Body of pancreas (tissue), 4 donors: ENCODE measurements at places on chromosomes 7 and 10.
A peak's percentile ranks its signal among the peaks of the same experiment; 100 is the strongest.

- peak; percentile 20 for DNase-seq
Observed at GRCh38 chr10:44990302-44990655, 10.4 kb upstream of the ZNF22 start.

DNA sequence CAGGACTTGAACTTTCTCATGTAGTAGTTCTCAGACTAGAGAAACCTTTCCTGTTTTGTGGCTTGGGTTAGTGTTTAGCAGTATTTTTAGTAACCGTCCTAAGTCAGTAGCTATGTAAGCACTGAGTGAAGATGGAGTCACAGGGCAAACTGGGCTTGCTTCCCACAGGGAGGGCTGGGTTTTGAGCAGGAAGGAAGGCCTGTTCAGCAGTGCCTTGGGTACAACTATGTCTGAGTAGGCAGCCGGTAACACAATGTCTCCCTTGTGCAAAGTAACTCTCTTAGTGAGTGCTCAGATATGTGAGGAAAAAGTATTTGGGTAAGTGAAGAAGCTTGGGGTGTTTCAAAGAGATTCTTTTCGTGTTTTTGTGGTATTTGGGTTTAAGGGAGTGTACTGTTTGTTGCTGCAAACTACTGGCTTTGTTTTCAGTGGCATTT lies 96.4 kb downstream of the CCSER2 start:
- DNase-seq: peak; percentile 85

- DNase-seq: peak; percentile 51
Observed at GRCh38 chr7:105353752-105354328, 34.9 kb downstream of the SRPK2 start.

- no peak for DNase-seq
Observed at GRCh38 chr10:64573623-64574325, 1052.6 kb downstream of the REEP3 start.

GRCh38 chr10:33335801-33336581 lies 1.5 kb upstream of the NRP1 start:
- peak; percentile 74 for DNase-seq

DNA sequence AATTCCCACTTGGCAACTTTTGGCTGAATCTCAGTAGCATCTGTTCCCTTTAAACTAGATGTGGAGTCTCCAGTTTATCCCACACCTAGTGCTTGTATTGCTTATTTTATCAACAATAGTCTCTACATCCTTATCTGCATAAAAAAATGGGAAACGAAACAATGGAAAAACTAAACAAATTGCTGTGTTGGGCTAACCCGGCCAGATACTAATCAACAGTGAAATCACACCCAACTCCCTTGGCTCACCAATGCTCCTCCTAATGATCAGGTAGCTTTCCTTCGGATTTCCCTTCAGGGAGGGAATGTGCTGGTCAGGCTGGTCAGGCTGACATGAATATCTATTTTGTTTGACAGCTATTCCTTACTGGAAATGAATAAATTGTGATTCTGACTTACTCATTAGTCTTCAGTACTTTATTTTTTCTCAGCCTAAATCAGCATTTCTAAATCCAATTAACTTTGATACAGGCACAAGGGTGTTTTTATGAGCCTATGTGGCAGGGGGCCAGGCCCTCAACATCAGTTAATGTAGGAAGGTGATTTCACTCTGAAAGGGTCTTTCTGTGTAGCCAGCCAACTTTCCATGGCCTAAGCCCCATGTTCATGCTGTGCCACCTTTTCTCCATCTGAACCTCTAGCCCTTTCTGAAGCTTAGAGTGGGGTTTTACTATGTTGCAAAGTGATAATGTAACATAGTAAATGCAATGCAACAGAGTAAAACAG lies 170.5 kb upstream of the NPSR1 start:
- DNase-seq: no peak

DNA sequence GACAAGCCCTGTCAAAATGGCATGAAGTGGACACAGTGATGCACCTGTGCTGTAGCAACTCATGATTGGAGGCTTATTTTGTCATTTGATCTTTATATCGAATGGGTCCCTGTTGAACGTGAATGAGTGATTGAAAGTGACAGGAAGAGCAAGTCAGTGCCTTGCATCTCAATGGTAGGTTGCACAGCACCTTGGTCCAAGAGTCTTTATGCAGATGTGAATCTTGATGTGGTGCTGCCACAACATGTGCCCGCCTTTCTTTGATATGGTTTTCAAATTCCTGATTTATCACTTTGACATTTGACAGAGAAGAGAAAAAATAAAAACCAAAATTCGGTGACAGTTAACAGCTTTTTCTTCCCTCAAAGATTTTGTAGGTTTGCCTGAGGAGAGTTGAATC lies 1182.4 kb downstream of the DNAJB9 start:
- no peak for DNase-seq

GRCh38 chr7:150405584-150406311 lies 26.6 kb downstream of the ZNF775 start:
- peak; percentile 37 for DNase-seq

DNA sequence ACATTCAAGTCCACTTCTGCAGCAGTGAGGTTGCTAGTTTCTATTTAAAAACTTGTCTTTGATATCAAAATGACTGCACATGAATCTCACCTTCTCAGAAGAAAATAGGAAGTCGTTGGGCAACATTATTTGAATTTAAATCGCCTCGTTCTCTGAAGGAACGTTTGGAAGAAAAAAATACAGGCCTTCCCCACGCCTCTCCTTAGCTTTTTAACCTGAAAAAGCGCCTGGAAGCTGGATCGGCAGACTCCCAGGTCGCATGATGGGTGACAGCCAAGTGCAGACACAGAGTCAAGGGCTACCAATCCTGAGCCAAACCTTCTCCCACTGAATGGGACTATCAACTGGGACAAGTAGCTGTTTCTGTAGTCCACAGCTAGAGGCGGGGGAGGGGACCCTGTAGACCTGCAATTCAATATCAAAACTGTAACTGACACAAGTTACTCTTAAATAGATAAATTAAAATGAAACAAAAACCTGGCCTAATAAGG lies 2.2 kb downstream of the FAM53B start:
- no peak for DNase-seq

DNA sequence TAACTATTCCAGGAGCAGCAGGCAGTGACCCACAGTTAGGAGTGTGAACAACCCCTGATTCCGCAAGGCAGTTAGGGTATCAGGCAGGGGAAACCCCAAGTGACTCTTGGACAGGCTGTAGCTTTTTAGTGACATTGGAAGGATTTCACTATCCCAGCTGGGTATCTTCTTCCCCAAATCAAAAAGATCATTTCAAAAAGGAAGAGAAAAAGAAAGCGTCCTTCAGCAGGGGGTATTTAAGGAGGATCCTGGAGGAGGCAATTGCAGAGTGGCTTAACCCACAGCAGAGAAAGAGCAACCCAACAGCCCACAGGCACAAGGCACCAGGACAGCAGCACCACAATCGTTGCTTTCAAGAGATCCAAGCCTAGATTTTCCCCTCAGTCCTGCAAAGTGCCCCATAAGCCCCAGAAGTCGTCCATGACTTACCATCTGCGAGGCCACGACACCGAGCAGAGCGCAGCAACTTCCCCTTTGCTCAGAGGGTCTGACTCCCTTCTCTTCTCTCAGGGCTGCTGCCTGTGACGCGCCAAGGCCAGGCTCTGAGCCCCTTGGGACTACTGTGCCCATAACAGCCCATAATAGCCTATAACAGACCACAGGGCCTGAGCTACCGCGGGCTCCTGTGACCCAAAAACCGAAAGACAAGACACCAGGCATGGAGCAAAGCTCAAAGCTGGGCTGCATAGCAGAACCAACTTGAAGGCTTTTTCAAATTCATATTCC lies 19.8 kb downstream of the PIK3AP1 start:
- DNase-seq: no peak
